ENCODE measurements at places on chromosomes 13 and 19. TPM values are rescaled to one million over a fixed set of nuclear protein-coding genes. Genes with fewer than 3 reads are reported as not detected.

Gene TMEM86B
- total RNA-seq = 1.7 TPM

Gene KLK15
- not detected for total RNA-seq

Gene CPAMD8
- 2.5 TPM for total RNA-seq

Gene EDNRB
- 23.3 TPM for total RNA-seq

Gene ZNF541
- 0.27 TPM for total RNA-seq
